ENCODE measurements at places on chromosomes 2 and 18. TPM values are rescaled to one million over a fixed set of nuclear protein-coding genes. Genes with fewer than 3 reads are reported as not detected.

KLHL29 gene
- total RNA-seq, result 0.65 TPM

PRSS56 gene
- 0.19 TPM for total RNA-seq

AQP12A gene
- not detected for total RNA-seq

MAL gene
- total RNA-seq, result 5.5 TPM
